ENCODE measurements at places on chromosomes 4 and X. TPM values are rescaled to one million over a fixed set of nuclear protein-coding genes. Genes with fewer than 3 reads are reported as not detected.

Gene MAPK10
- not detected for total RNA-seq

Gene CXCL6
- total RNA-seq, result not detected

Gene MAD2L1
- 69.8 TPM for total RNA-seq

DNA sequence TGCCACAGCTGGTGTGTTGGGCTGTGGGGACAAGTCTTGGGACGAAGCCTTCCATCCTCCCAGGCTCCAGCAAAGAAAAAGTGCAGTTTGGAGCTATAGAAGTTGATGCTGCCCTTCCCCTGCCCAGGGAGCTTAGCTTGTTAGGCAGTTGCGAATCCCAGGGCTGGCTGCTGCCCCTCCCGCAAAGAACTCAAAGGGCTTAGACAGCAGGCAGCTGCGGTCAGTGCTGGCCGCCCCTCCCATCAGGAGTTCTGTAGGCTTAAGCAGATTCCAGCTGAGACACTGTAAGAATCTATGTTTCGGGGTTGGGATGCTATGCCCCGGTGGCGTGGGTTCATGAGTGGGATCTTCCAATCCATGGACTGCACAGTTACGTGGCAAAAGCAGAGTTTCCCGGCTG, 956.7 kb downstream of the GLUD2 start:
- no peak overlapping the region for H3K27ac ChIP-seq
- no peaks in the 10 kb centered on the region for H3K27me3 ChIP-seq
- no peaks in the 10 kb centered on the region for H3K4me1 ChIP-seq
- DNase-seq, result no peak
- no peaks in the 10 kb centered on the region for H3K36me3 ChIP-seq

DNA sequence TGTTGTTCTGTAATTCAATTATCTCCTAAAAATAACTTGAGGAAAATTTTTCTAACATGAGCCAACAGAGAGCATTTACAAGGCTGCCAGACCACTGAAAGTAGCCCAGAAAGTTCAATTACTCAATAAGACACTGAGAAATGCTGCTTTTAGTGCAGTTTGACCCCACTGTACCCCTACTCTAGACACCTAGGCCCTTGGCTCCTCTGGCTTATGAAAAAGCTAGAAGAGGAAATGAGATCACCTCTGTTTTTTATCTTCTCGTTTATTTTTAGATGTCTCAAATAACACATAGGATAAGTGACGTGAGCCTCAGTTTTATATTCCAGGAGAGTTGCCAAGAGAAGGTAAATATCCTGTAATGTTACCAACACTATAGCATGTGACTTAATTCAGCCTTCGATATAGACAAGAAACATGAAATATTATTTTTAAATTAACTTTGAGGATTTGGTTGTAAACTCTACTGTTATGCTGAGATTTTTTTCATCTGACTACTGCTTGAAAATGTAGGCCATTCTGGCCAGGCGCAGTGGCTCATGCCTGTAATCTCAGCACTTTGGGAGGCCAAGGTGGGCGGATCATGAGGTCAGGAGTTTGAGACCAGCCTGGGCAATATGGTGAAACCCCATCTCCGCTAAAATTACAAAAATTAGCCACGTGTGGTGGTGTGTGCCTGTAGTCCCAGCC, 24.4 kb downstream of the TNIP3 start:
- no peak overlapping the region for H3K27ac ChIP-seq
- no peaks in the 10 kb centered on the region for H3K27me3 ChIP-seq
- peak; percentile 68 for DNase-seq

GRCh38 chr4:42579903-42580302, 77.0 kb downstream of the ATP8A1 start:
- no peaks in the 10 kb centered on the region for H3K27me3 ChIP-seq
- no peak overlapping the region for H3K4me3 ChIP-seq
- no peaks in the 10 kb centered on the region for H3K4me1 ChIP-seq
- no peak for DNase-seq

- H3K36me3 ChIP-seq, result no peaks in the 10 kb centered on the region
- H3K4me3 ChIP-seq, result peak within 1 kb of the TSS; percentile 25
- no peaks in the 10 kb centered on the region for H3K27me3 ChIP-seq
- no peak for DNase-seq
Observed at GRCh38 chr4:120922381-120923206, at the start of gene PRDM5. Gene PRDM5 (minus strand): TSS chr4:120922726. CDS start chr4:120922608, 118 bp downstream.

DNA sequence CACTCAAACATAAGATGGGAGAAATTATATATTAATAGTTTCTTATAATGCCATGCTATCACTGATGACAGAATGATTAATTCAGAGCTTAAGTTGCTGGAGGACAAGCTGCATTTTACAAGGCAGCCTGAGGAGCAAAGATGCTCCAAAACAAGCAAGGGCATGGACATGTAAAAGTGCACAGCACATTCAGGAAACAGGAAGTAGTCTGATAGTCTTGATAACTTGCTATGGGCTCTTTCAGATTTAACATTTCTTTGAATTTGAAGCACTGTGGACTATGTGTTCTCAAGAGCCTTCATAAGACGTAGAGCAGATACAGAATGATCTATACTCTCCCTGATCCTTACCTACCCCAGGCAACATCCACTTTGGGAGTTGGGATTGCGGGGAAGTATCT, 50.0 kb downstream of the AMMECR1 start:
- H3K4me1 ChIP-seq, result peaks cover 14% of the 10 kb centered on the region
- H3K4me3 ChIP-seq, result no peak overlapping the region
- H3K27me3 ChIP-seq, result no peaks in the 10 kb centered on the region
- no peak overlapping the region for H3K27ac ChIP-seq
- DNase-seq, result no peak

DNA sequence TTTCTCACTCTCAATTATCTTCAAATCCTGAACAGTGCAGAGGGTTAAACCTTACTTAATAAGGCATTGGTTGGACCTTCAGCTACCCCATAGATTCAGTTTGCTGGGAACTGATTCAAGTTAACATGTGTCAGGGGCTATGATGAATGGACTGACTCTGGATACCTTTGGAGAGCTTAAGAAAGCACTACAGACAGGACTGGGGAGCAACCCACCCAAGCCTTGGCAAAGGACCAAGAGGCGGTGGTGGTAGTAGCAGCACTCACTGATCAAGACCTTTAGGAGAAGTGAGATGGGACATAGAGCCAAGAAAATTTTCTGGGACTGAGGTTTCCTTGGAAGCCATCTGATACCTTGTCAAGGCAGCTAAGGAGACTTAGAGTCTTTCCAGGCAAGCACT, 43.0 kb upstream of the TAPT1 start:
- H3K27me3 ChIP-seq, result no peaks in the 10 kb centered on the region
- H3K4me3 ChIP-seq, result no peak overlapping the region
- no peaks in the 10 kb centered on the region for H3K4me1 ChIP-seq
- H3K36me3 ChIP-seq, result no peaks in the 10 kb centered on the region
- no peak for DNase-seq

Measured in CD8-positive, alpha-beta memory T cell (primary cell).